ENCODE measurements at places on chromosomes 16 and 17.

DNA sequence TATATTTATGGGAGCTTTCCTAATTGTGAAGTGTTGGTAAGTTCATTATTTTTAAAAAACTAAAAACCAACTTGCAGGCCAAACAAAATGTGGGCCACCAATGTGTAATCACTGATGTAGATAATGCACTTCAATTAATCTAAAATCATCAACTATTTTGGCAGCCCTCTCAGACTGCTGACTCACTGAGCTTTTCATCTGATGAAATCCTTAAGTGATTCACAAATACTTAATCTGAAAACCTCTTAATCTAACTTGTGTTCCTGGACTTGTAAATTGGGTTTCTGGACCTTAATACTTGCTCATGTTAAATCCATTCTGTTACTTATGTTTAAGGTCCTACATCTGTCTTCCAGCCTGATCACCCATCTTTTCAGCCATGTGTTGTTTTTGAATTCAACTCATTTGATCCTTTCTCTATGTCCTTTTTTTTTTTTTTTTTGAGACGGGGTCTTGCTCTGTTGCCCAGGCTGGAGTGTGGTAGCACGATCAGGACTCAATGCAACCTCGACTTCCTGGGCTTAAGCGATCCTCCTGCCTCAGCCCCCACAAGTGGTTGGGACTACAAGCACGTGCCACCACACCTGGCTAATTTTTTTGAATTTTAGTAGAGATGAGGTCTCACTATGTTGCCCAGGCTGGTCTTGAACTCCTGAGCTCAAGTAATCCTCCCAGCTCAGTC, 39.0 kb downstream of the PRKCB start:
- H3K27me3 ChIP-seq, result no peaks in the 10 kb centered on the region
- H3K27ac ChIP-seq, result no peak overlapping the region
- DNase-seq, result no peak
- no peak overlapping the region for H3K4me3 ChIP-seq
- H3K4me1 ChIP-seq, result no peaks in the 10 kb centered on the region
- H3K36me3 ChIP-seq, result no peaks in the 10 kb centered on the region

- DNase-seq, result peak; percentile 23
- H3K36me3 ChIP-seq, result peaks cover 9% of the 10 kb centered on the region
- peak overlapping the region; percentile 78 for H3K27ac ChIP-seq
- H3K4me1 ChIP-seq, result no peaks in the 10 kb centered on the region
These were observed 12.0 kb downstream of the UNC13D start for GRCh38 chr17:75832164-75832651.

GRCh38 chr17:78322858-78323455, 36.9 kb downstream of the SOCS3 start:
- H3K4me3 ChIP-seq, result no peak overlapping the region
- peaks cover 32% of the 10 kb centered on the region for H3K4me1 ChIP-seq
- peak; percentile 60 for DNase-seq
- H3K36me3 ChIP-seq, result no peaks in the 10 kb centered on the region
- peak overlapping the region; percentile 74 for H3K27ac ChIP-seq
- no peaks in the 10 kb centered on the region for H3K27me3 ChIP-seq

DNA sequence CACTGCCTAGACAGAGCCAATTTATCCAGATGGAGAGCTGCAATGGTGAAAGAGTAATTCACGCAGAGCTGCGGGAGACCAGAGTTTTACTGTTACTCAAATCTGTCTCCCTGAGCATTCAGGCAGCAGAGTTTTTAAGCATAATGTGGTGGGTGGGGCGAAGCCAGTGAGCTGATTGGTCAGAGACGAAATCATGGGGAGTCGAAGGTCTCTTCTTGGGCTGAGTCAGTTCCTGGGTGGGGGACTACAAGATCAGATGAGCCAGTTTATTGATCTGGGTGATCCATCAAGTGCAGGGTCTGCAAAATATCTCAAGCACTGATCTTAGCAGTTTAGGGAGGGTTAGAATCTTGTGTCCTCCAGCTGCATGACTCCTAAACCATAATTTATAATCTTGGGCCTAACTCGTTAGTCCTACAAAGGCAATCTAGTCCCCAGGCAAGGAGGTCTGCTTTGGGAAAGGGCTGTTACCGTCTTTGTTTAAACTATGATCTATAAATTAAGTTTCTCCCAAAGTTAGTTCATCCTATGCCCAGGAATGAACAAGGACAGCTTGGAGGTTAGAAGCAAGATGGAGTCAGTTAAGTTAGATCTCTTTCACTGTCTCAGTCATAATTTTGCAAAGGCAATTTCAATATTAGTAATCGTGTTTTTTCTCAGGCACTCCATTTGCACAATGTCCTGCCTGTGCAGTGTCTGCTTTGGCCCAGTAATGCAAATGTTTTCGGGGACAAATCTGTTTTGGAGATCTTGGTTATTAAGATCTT, 27.0 kb downstream of the PIGL start:
- H3K36me3 ChIP-seq, result peaks cover 15% of the 10 kb centered on the region
- DNase-seq, result no peak
- no peaks in the 10 kb centered on the region for H3K4me1 ChIP-seq

- no peak overlapping the region for H3K27ac ChIP-seq
- no peak for DNase-seq
- H3K36me3 ChIP-seq, result no peaks in the 10 kb centered on the region
- no peaks in the 10 kb centered on the region for H3K4me1 ChIP-seq
- no peak overlapping the region for H3K4me3 ChIP-seq
These were observed 365.2 kb downstream of the C16orf95 start for GRCh38 chr16:86951831-86952598.

DNA sequence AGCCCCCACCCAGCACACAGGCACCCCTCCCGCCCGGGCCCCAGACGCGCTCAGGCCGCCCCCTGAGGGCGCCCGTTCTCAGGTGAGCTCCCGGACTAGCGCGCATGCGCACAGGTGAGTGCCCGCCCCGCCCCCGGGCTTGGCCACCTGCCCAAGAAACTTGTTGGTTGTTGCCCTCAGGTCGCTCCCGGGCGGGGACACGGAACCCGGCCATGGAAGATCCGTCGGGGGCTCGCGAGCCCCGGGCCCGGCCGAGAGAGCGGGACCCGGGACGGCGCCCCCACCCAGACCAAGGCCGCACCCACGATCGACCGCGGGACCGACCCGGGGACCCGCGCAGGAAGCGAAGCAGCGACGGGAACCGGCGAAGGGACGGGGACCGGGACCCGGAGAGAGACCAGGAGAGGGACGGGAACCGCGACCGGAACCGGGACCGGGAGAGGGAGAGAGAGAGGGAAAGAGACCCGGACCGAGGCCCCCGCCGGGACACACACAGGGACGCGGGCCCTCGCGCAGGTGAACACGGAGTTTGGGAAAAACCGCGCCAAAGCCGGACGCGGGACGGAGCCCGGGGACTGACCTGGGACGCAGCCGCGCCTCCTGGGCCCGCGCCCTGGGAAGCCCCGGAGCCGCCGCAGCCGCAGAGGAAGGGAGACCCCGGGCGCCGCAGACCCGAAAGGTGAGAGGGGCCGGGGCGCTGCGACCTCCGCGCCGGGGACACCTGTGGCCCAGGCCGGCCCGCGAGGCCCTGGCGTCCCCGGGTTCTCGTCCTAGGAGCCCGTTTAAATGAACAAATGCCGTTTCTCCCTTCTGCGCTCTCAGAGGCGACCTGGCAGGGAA, at the start of gene MARVELD3:
Gene MARVELD3, plus strand, starts transcription at position 167 of the 840 bp plus-strand sequence. Its CDS starts 46 bp downstream, at position 213.
- H3K27me3 ChIP-seq, result peaks cover 35% of the 10 kb centered on the region
- DNase-seq, result no peak
- peak within 1 kb of the TSS; percentile 8 for H3K4me3 ChIP-seq
- no peaks in the 10 kb centered on the region for H3K36me3 ChIP-seq

DNA sequence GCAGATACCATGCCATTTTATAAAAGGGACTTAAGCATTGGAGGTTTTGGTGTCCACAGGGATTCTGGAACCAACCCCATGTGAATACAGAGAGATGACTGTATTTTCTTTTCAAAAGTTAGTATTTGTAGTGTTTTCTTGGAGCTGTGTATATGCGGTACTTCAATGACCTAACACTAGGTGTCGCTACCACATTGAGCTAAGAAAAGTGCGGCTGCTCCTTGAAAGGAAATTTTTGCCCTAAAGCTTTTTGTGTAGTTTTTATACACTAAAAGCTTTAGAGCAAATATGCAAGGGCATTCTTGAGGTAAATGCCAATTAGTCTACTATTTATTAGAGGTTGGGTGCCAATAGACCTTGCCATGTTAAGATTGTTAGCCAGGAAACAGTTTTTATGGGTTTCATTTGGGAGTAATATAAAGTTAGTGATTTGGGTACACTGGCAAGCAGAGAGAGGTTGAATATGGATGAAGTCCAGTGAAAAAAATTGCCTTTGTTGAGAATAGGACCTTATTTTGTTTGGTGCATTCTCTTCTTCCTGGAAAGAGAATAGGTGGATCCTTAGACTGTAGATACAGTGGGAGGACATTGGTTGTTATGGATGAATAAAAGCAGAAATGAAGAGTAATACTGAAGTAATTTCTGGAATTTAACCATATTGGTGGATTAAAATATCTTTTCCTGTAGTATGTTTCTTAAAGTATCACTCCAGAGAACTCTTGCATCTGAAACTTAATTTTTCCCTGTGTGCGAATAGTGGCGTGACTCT, 43.3 kb downstream of the BCAS3 start:
- H3K27me3 ChIP-seq, result no peaks in the 10 kb centered on the region
- no peaks in the 10 kb centered on the region for H3K36me3 ChIP-seq
- H3K4me1 ChIP-seq, result peaks cover 14% of the 10 kb centered on the region
- peak; percentile 72 for DNase-seq

DNA sequence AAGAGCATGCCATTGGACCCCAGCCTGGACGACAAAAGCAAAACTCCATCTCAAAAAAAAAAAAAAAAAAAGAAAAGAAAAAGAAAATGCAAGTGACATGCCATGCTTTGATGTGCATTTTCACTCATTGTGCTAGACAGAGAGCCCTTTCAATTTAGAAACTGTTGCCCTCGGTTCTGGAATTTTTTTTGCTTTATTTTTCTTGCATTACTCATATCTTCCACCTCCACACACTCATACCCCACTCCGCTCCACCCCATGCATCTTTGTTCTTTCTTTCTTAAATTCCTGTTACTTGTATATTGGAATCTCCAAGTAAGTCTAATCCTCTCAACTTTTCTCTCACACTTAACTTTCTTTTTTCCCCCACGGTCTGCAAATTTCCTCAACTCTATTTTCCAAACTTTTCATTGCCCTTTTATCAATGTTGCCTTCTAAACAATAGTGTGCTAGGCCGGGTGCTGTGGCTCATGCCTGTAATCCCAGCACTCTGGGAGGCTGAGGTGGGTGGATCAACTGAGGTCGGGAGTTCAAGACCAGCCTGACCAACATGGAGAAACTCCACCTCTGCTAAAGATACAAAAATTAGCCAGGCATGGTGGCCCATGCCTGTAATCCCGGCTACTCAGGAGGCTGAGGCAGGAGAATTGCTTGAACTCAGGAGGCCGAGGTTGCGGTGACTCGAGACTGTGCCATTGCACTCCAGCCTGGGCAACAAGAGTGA, 16.8 kb upstream of the SUZ12 start:
- no peaks in the 10 kb centered on the region for H3K36me3 ChIP-seq
- no peaks in the 10 kb centered on the region for H3K27me3 ChIP-seq
- no peak overlapping the region for H3K4me3 ChIP-seq
- H3K4me1 ChIP-seq, result no peaks in the 10 kb centered on the region

GRCh38 chr17:64506201-64506575, at the start of gene DDX5:
Gene DDX5, minus strand, starts transcription at chr17:64506289. Its CDS starts 170 bp downstream, at chr17:64506119.
- DNase-seq, result peak; percentile 93
- H3K4me3 ChIP-seq, result peak within 1 kb of the TSS; percentile 84
- H3K4me1 ChIP-seq, result peaks cover 41% of the 10 kb centered on the region
- peak within 1 kb of the TSS; percentile 96 for H3K27ac ChIP-seq
- H3K27me3 ChIP-seq, result no peaks in the 10 kb centered on the region

DNA sequence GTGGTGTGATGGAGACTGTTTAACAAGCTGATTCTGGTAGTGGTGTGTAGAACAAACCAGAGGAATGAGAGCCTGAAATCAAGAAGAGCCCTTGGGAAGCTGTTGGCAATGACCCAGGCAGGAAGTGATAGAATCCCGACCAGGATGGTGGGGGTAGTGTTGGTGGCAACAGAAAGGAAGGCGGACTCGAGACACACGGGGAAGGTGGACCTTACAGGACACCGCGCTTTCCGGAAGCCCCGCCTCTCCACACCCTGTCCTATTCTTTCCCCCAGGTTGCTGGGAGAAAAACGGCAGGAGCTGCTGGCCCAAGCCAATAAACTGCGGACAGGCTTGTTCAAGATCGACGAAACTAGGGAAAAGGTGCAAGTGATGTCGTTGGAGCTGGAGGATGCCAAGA, 30.0 kb upstream of the KDM6B start:
- DNase-seq, result no peak
- no peak overlapping the region for H3K4me3 ChIP-seq
- H3K27ac ChIP-seq, result no peak overlapping the region
- H3K27me3 ChIP-seq, result peaks cover 10% of the 10 kb centered on the region

DNA sequence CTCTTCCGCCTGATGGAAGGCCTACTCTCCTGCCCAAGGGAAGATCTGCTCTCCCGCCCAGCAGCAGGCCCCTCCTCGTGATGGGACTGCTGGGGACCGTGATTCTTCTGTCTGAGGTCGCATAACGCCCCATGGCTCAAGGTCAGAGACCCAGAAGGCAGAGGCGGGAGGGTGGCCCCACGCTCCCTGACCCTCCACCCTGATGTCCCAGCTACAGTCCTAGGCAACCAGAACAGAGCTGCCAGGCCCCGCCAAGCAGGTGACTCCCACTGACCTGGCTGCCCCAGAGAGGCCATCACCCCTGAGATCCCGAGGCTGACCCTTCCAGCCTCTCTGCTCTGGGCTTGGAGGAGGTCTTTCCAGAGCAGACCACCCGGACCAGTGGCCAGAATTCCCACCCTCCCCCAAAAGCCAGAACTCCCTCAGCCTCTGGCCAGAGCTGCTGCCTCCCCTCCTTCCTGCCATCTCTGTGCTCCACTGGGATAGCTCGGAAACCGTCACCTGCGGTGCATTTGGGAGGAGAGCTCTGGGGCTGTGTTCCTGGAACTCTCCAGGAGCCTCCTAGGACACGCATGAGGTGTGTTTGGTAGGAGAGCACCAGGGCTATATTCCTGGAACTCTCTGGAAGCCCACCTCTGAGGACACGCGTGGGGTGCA, 7.3 kb downstream of the ENPP7 start:
- no peaks in the 10 kb centered on the region for H3K27me3 ChIP-seq
- H3K27ac ChIP-seq, result no peak overlapping the region
- H3K36me3 ChIP-seq, result no peaks in the 10 kb centered on the region
- DNase-seq, result no peak
- H3K4me1 ChIP-seq, result peaks cover 6% of the 10 kb centered on the region
- no peak overlapping the region for H3K4me3 ChIP-seq

GRCh38 chr17:59149841-59150511, 5.0 kb downstream of the SKA2 start:
- no peak for DNase-seq
- no peaks in the 10 kb centered on the region for H3K4me1 ChIP-seq
- H3K36me3 ChIP-seq, result no peaks in the 10 kb centered on the region
- H3K27me3 ChIP-seq, result no peaks in the 10 kb centered on the region

Measured in tibial nerve (tissue), 4 donors.